ENCODE measurements at places on chromosomes 2 and 18. TPM values are rescaled to one million over a fixed set of nuclear protein-coding genes. Genes with fewer than 3 reads are reported as not detected.

- no peak for DNase-seq
- peaks cover 19% of the 10 kb centered on the region for H3K27me3 ChIP-seq
- H3K27ac ChIP-seq: no peak overlapping the region
- no peaks in the 10 kb centered on the region for H3K4me1 ChIP-seq
- no peak overlapping the region for H3K4me3 ChIP-seq
Observed at GRCh38 chr2:114128263-114128662, 238.4 kb downstream of the ACTR3 start.

Gene ATP6V1C2
- not detected for total RNA-seq

Gene CDH19
- not detected for total RNA-seq

GRCh38 chr2:149329489-149330126 is 779 bp upstream of the LYPD6 start:
- H3K36me3 ChIP-seq: no peaks in the 10 kb centered on the region
- no peak overlapping the region for H3K27ac ChIP-seq
- peak overlapping the region; percentile 4 for H3K4me3 ChIP-seq
- DNase-seq: no peak

Gene RNPEPL1
- total RNA-seq: 44.3 TPM

Gene ACOXL
- total RNA-seq: not detected

- no peaks in the 10 kb centered on the region for H3K4me1 ChIP-seq
- no peaks in the 10 kb centered on the region for H3K36me3 ChIP-seq
- H3K4me3 ChIP-seq: no peak overlapping the region
- no peak overlapping the region for H3K27ac ChIP-seq
- H3K27me3 ChIP-seq: no peaks in the 10 kb centered on the region
Observed at GRCh38 chr18:46574000-46574742, 82.8 kb downstream of the LOXHD1 start.

DNA sequence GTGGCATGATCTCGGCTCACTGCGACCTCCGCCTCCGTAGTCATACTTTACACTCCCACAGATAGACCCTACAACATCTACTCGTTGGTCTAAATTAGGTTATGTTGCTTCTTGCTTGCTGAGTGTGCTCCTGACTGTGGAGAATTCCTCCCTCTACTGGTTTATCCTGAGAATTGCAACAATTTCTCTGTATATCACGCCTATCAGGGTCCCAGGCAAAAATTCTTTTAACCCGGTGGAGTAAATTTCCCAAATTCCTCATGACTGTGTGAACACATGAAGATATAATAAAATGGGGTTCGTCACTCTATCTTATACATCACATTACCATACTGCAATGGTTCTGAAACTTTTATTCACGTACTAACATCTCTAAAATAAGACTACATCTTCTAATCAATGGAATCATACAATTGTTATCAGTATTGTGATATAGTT is 156.7 kb downstream of the EVA1A start:
- H3K4me1 ChIP-seq: peaks cover 6% of the 10 kb centered on the region
- no peak overlapping the region for H3K4me3 ChIP-seq
- H3K27me3 ChIP-seq: no peaks in the 10 kb centered on the region
- no peak overlapping the region for H3K27ac ChIP-seq
- DNase-seq: no peak

DNA sequence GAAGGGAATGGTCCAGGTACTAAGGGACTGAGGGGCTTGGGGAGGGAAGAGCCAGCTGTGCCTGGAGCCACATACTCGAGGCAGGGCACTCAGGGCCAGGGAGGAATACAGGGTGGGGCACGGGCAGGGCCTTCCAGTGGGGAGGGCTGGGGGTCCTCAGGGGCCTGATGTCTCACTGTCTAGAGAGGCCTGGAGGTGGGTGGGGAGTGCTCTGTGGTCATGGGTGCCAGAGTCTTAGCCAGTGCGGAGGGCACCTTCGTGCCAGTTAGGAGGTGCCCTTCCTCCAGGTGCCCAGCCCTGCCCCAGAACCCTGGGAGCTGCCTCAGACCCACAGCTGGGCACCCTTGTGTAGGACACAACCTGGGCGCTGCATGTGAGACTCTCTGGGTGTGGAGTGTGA is 81.2 kb downstream of the SMAD7 start:
- H3K36me3 ChIP-seq: no peaks in the 10 kb centered on the region
- no peaks in the 10 kb centered on the region for H3K27me3 ChIP-seq
- peaks cover 22% of the 10 kb centered on the region for H3K4me1 ChIP-seq
- H3K4me3 ChIP-seq: no peak overlapping the region
- DNase-seq: no peak
- H3K27ac ChIP-seq: no peak overlapping the region

- no peaks in the 10 kb centered on the region for H3K36me3 ChIP-seq
- no peak for DNase-seq
- no peak overlapping the region for H3K4me3 ChIP-seq
- no peak overlapping the region for H3K27ac ChIP-seq
- H3K27me3 ChIP-seq: no peaks in the 10 kb centered on the region
- no peaks in the 10 kb centered on the region for H3K4me1 ChIP-seq
Observed at GRCh38 chr2:1793868-1794445, 49.6 kb upstream of the PXDN start.

GRCh38 chr2:203500951-203501350 is 34.1 kb downstream of the RAPH1 start:
- H3K27ac ChIP-seq: no peak overlapping the region
- peaks cover 24% of the 10 kb centered on the region for H3K4me1 ChIP-seq
- no peak for DNase-seq
- H3K36me3 ChIP-seq: peaks cover 3% of the 10 kb centered on the region
- no peaks in the 10 kb centered on the region for H3K27me3 ChIP-seq
- no peak overlapping the region for H3K4me3 ChIP-seq

DNA sequence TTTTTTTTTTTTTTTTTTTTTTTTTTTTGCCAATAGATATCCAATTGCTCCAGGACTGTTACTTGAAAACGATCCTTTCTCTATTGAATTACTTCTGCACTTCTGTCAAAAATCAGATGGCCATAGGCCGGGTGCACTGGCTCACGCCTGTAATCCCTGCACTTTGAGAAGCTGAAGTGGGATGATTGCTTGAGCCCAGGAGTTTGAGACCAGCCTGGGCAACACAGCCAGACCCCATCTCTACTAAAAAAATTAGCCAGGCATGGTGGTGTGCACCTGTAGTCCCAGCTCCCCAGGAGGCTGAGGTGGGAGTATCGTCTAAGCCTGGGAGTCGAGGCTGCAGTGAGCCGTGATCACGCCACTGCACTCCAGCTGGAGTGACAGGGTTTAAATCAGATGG is 4.3 kb upstream of the CHCHD5 start:
- H3K4me1 ChIP-seq: peaks cover 17% of the 10 kb centered on the region
- H3K36me3 ChIP-seq: peaks cover 12% of the 10 kb centered on the region
- no peak overlapping the region for H3K27ac ChIP-seq
- H3K4me3 ChIP-seq: no peak overlapping the region
- H3K27me3 ChIP-seq: no peaks in the 10 kb centered on the region
- no peak for DNase-seq

DNA sequence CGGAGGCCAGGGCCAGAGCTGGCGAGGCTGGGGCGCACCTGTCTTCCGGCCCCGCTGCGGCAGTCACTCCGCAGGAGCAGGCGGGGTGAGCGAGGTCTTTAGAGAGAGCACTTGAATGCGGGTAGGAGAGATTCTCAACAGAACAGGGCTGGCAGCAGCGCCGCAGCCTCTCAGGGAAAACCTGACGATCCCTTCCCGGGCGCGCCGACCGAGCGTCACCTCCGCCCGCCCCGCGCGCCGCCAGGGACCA is 526 bp downstream of the PRKRA start:
- peak; percentile 86 for DNase-seq
- no peaks in the 10 kb centered on the region for H3K27me3 ChIP-seq
- peaks cover 27% of the 10 kb centered on the region for H3K36me3 ChIP-seq
- H3K4me1 ChIP-seq: peaks cover 27% of the 10 kb centered on the region
- H3K27ac ChIP-seq: peak overlapping the region; percentile 91
- peak overlapping the region; percentile 83 for H3K4me3 ChIP-seq

- H3K27ac ChIP-seq: peak overlapping the region; percentile 5
- H3K4me1 ChIP-seq: peaks cover 28% of the 10 kb centered on the region
- H3K36me3 ChIP-seq: peaks cover 8% of the 10 kb centered on the region
- H3K27me3 ChIP-seq: no peaks in the 10 kb centered on the region
Observed at GRCh38 chr18:24112874-24113615, 25.8 kb upstream of the CABYR start.

GRCh38 chr2:239344857-239345216 is 56.0 kb downstream of the HDAC4 start:
- H3K4me1 ChIP-seq: peaks cover 27% of the 10 kb centered on the region
- peaks cover 18% of the 10 kb centered on the region for H3K36me3 ChIP-seq
- H3K4me3 ChIP-seq: no peak overlapping the region
- no peak for DNase-seq
- H3K27ac ChIP-seq: no peak overlapping the region

GRCh38 chr2:204264621-204265140 is 280.6 kb upstream of the PARD3B start:
- no peaks in the 10 kb centered on the region for H3K36me3 ChIP-seq
- H3K27ac ChIP-seq: no peak overlapping the region
- no peak overlapping the region for H3K4me3 ChIP-seq
- H3K27me3 ChIP-seq: peaks cover 16% of the 10 kb centered on the region
- no peaks in the 10 kb centered on the region for H3K4me1 ChIP-seq

GRCh38 chr2:85728883-85729824 is 24.6 kb upstream of the ATOH8 start:
- no peak overlapping the region for H3K27ac ChIP-seq
- DNase-seq: peak; percentile 81
- H3K27me3 ChIP-seq: peaks cover 2% of the 10 kb centered on the region
- no peak overlapping the region for H3K4me3 ChIP-seq
- H3K4me1 ChIP-seq: peaks cover 4% of the 10 kb centered on the region
- no peaks in the 10 kb centered on the region for H3K36me3 ChIP-seq

Gene EVA1A
- total RNA-seq: not detected

GRCh38 chr2:234986390-234986789 is 34.6 kb downstream of the SH3BP4 start:
- no peaks in the 10 kb centered on the region for H3K27me3 ChIP-seq
- no peaks in the 10 kb centered on the region for H3K36me3 ChIP-seq
- no peak overlapping the region for H3K4me3 ChIP-seq
- H3K27ac ChIP-seq: no peak overlapping the region
- no peak for DNase-seq

GRCh38 chr2:42901076-42901640 is 108.8 kb upstream of the HAAO start:
- DNase-seq: no peak
- H3K4me3 ChIP-seq: no peak overlapping the region
- no peaks in the 10 kb centered on the region for H3K36me3 ChIP-seq
- no peak overlapping the region for H3K27ac ChIP-seq
- H3K27me3 ChIP-seq: peaks cover 7% of the 10 kb centered on the region

- peaks cover 5% of the 10 kb centered on the region for H3K27me3 ChIP-seq
- no peaks in the 10 kb centered on the region for H3K4me1 ChIP-seq
- DNase-seq: no peak
- H3K27ac ChIP-seq: no peak overlapping the region
Observed at GRCh38 chr18:26432651-26433424, 115.5 kb downstream of the KCTD1 start.

Gene CPLX4
- not detected for total RNA-seq

Gene COL4A4
- not detected for total RNA-seq

Gene SERPINB11
- total RNA-seq: not detected

Gene IL1RL1
- total RNA-seq: 0.22 TPM

DNA sequence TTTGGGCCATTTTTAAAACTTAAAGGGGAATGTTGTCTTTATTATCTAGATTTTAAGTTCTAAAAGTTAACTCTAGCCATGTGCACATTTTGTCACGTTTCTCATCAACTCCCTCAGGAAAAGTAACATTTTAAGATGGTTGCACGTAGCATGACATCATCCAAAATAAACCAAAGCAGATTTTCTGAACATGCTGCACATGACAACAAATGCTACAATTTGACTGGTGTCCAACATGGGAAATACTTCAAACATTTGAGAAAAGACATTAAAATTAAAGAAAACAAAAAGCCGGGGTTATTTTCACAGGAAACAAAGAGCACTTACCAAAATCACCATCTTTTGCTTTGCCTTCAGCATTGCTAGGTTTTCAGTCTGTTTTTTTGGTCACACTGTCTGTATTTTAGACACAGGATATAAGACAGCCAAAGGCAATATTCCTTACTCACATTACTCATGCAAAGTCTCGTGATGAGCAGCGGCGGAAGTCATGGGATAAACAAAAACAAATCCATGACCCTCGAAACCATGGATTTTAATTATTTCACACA is 51.3 kb upstream of the RND3 start:
- no peak overlapping the region for H3K4me3 ChIP-seq
- H3K27me3 ChIP-seq: no peaks in the 10 kb centered on the region
- H3K4me1 ChIP-seq: no peaks in the 10 kb centered on the region
- no peak overlapping the region for H3K27ac ChIP-seq
- H3K36me3 ChIP-seq: no peaks in the 10 kb centered on the region
- no peak for DNase-seq

Gene CCDC88A
- total RNA-seq: 9.7 TPM

- peaks cover 20% of the 10 kb centered on the region for H3K36me3 ChIP-seq
- no peaks in the 10 kb centered on the region for H3K27me3 ChIP-seq
- peak overlapping the region; percentile 89 for H3K27ac ChIP-seq
- DNase-seq: peak; percentile 77
- H3K4me1 ChIP-seq: peaks cover 90% of the 10 kb centered on the region
- H3K4me3 ChIP-seq: peak overlapping the region; percentile 8
Observed at GRCh38 chr2:101736861-101737291, 39.4 kb downstream of the MAP4K4 start.

GRCh38 chr2:26486789-26487188 is 8.9 kb upstream of the OTOF start:
- no peak for DNase-seq
- H3K36me3 ChIP-seq: no peaks in the 10 kb centered on the region
- H3K4me1 ChIP-seq: no peaks in the 10 kb centered on the region
- H3K4me3 ChIP-seq: no peak overlapping the region
- no peaks in the 10 kb centered on the region for H3K27me3 ChIP-seq
- H3K27ac ChIP-seq: no peak overlapping the region

Gene CRACDL
- 0.35 TPM for total RNA-seq

Gene IL1RL2
- 0.30 TPM for total RNA-seq

GRCh38 chr2:129297430-129297829 is 682.0 kb upstream of the RAB6C start:
- no peaks in the 10 kb centered on the region for H3K36me3 ChIP-seq
- DNase-seq: no peak
- no peak overlapping the region for H3K4me3 ChIP-seq
- no peaks in the 10 kb centered on the region for H3K27me3 ChIP-seq

GRCh38 chr2:161710131-161710915 is 86.1 kb downstream of the SLC4A10 start:
- no peaks in the 10 kb centered on the region for H3K36me3 ChIP-seq
- no peak overlapping the region for H3K4me3 ChIP-seq
- DNase-seq: no peak
- peaks cover 8% of the 10 kb centered on the region for H3K4me1 ChIP-seq

Gene OR6B2
- total RNA-seq: not detected

GRCh38 chr2:85255813-85256594 is 71.8 kb downstream of the TGOLN2 start:
- H3K27me3 ChIP-seq: no peaks in the 10 kb centered on the region
- H3K4me1 ChIP-seq: no peaks in the 10 kb centered on the region
- H3K27ac ChIP-seq: no peak overlapping the region
- no peak for DNase-seq

Data from activated naive CD4-positive, alpha-beta T cell treated with anti-CD3 and anti-CD28 coated beads for 36 hours (primary cell).